ENCODE measurements at places on chromosomes 12 and 14.

DNA sequence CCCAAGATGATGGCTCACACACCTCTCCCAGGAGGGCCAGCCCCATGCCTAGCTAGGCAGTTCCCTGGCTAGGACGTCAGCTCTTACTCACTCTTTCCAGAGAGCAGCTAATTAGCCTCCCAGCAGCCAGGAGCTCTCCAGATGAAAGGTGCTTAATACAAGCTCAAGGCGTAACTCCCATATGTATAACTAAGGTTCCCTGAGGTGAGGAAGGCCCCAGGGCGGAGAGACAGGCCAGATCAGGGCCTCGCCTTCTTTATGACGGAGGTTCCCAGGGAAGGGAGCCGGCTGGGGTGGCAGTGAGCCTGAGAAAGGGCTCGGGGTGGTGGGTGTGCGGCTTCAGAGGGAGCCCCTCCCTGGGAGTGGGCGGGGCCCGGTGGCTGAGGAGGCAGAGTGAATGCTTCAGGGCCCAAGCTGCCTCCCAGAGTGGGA, 26.4 kb upstream of the ZFP36L1 start:
- DNase-seq: no peak

DNA sequence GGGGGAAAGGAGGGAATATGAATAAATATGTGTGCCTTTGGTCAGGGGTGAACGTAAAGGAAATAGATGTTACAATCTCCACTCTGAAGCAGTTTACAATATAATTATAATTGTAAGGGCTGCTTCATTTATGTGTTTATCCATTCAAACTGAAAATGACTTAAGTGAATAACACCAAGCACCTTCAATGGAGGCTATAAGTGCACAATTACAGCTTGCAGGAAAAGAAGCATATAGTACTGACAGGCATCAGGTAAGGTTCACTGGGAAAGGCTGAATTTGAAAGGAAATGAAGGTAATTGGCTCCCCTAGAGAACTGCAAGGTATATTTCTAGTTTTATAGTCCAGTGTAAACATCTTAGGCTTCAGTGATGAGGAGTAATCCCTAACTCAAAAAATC, 192.7 kb downstream of the STXBP6 start:
- DNase-seq: no peak

DNA sequence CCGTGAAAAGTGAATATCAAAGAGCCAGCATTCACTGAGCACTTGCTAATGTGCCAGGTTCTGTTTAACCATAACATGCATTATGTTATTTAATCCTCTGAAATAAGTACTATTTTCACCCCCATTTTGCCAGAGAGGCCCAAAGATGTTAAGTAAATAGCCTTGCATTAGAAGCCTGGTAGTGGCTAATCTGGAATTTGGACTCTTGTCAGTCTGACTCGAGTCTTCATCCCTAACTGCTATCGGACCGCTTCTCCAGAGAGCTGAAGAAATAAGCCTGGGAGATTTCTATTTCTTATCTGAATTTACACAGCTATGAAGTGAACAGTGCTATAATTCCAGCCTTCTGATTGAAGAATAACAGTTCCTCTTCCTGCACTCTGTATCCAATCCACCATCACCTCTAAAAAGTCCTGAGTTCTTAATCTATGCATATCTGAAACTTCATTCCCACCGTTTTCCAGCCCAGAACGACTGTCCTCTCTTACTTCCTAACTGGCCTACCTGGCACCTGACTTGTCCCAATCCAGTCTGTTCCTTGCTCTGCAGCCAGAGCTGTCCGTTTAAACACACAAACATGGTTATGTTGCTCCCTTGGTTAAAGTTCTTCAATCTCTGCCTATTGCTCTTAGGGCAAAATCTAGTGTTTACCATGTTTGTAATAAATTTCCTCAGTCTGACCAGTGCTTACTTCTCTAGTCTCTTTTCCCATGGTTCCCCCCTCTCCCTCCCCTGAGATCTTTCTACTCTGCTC, 2.3 kb downstream of the POLR3B start:
- no peak for DNase-seq

GRCh38 chr14:23043754-23044153, 1.7 kb downstream of the PSMB11 start:
- no peak for DNase-seq

GRCh38 chr12:9132008-9132535, 16.4 kb upstream of the A2M start:
- DNase-seq: no peak

DNA sequence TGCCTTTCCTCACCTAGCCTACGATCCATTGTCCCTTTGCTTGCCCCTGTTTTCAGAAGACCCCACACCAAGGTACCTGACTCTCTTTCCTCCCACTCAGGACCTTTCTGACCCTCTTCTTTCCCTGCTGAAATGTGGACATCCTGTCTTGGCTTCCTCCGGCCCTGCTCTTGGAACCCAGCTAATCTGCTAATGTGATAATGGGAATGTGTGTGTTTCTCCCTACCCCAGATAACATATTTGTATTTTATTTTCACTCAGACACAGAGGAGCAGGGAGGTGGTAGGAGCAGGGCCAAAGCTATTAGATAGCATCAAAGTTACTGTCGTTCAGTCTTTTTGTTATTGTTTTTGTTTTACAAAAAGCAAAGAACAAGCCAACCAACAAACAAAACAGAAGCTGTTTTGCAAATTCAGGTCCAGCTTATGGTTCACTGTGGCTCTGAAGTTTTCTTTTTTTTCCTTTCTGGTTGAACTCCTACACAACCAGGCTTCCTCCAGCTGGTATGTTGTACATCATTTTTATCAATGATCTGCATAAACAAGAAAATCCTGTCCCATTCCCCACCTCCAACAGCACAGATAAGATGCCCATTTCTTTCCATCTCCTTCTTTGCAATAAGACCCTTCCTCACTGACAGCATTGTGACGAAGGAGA, 137.3 kb downstream of the C12orf75 start:
- DNase-seq: no peak

DNA sequence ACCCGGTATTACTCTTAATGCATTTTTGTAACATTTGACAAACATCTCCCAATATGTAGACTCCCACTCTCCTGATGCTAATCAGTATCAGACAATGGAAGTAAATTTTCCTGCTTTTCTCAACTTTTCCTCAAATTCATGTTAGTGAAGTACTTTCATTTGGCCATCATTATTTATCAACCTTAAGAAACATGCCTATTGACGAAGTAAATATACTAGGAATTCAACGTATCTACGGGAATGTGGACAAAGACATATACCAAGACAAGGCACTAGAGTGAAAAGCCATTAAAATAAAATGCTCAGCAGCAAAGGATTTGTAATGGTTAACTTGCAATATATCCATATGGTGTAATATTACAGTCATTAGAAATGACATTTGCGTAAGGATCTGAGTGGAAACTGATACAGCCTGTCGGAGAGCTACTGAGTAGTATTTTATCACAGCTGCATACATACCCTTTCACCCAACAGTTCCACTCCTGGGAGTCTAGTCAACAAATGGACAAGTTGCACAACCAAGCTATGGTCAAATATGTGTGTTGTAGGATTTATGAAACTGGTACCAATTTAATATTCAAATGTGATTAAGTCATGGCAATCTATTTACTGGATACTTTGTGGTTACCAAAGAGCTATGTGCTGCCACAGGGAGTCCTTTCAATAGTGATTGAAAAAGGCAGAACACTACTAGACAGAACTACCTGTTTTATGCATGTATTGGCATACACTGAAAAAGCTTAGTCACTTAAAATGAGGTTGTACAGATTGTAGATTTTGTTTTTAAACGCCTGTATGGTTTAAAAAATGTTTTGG, 26.5 kb downstream of the NUDT4 start:
- no peak for DNase-seq

GRCh38 chr14:105258846-105259245, 10.5 kb downstream of the BTBD6 start:
- DNase-seq: no peak

DNA sequence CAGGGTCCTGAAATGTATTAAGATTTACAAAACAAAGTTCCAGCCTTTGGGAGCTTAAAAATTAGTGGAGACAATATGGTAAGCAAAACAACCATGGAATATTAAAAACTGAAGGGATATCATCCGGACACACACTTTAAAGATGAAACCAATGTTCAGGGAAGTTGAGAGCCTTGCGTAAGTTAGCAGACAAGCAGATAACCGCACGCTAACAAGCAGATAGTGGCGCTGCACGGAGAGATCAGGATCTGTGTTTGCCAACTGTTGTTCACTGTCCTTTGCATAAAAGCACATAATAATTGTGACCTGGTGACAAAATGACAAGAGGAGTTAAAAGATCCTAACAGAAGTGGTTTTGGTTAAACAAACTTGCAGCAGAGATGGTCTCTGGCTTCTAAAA, 14.3 kb upstream of the TMEM229B start:
- DNase-seq: no peak

GRCh38 chr14:24368562-24369252, 723 bp downstream of the NFATC4 start:
- DNase-seq: peak; percentile 65

GRCh38 chr12:29957835-29958234, 174.1 kb upstream of the TMTC1 start:
- no peak for DNase-seq

DNA sequence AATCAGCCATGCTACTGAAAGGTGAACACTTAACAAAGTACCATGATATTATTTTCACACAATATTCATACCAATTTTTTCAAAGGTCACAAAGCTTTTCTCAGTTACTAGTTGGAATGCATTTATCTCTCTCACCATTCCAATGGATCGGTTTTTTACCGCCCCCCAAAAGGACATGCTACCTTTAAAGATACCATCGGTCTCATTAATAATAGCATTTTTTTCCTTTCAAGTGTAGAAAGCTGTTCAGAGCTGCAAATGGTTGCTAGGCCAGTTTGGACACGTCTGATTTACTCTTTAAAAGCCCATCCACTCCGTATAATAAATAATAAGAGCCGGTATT, 34.9 kb upstream of the STON2 start:
- DNase-seq: no peak

GRCh38 chr14:65210822-65211182, 108.5 kb upstream of the MAX start:
- DNase-seq: no peak

GRCh38 chr12:124915239-124916236, 1.1 kb upstream of the UBC start:
- DNase-seq: no peak

GRCh38 chr14:93231129-93231979, 24.3 kb downstream of the UBR7 start:
- no peak for DNase-seq

DNA sequence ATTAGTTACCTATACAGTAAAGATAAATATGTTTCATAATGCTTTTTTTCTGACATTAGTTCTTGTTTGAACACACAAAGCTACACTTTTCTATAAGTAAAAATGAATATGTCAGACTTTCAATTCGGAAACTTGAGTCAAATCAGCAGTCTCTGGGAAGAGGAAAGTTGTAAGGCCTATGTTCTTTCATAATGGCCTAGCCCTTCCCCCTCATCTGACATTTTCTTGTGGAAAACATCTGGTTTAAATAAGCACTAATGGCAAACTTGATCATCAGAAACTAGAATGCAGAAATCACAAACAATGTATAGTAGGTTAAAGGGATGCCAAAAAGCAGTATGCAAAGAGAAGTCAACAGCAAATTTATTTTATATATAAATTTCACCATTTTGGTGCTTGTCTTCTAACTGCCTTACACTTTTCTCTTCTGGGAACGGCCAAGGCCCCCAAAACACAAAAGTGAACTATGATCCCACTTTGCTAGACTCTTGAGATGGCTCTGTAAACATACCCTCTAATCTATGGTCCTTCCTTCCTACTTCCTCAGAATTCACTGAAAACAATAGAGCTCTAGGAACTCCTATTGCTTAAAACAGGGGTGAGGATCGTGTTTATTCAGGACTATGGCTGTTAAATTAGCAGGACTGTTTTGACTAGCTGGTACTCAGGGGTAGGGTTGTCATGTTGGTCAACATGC, 444.1 kb downstream of the RAD51B start:
- no peak for DNase-seq

GRCh38 chr12:52181746-52182145, 10.1 kb downstream of the KRT80 start:
- DNase-seq: no peak
